Retinal pigment epithelial cell (primary cell): ENCODE measurements at places on chromosomes 4 and X.
A peak's percentile ranks its signal among the peaks of the same experiment; 100 is the strongest.

DNA sequence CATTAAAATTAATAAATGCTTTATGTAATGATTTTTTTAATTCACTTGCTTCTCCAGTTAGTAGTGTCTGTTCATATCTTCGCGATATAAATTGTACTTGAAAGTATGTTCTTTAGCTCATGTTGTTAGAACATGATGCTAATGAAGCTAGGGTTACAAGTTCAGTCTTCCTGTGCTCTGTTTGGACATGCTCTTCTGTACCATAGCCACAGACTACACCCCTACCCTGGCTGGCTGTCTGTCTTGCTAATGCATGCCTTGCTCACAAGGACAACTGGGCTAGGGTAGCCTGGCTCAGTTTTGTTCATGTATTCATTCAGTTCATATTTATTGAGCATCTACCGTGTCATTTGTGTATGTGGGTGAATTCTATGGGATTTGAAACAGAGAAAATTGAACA is 50.8 kb upstream of the MTMR1 start:
- DNase-seq: no peak

DNA sequence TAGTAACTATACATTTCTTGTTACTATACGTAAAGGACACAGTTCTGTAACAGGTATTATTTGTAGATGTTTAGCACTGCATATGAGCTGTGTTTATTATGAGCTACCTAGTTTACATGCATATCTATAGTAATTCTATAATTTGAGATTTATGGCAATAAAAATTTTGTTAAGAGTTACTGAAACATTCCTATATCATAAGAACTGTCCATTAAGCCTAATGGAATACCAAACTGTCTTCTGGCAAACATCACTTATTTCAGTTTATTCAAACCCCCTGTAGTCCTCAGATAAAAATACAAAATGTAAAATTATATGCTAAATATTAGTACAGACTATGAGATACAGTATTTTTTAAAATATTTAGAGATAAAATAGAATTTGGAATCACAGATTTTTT is 205.2 kb downstream of the ADGRL3 start:
- DNase-seq: no peak

GRCh38 chrX:85140964-85141363 is 102.6 kb downstream of the SATL1 start:
- DNase-seq: no peak

DNA sequence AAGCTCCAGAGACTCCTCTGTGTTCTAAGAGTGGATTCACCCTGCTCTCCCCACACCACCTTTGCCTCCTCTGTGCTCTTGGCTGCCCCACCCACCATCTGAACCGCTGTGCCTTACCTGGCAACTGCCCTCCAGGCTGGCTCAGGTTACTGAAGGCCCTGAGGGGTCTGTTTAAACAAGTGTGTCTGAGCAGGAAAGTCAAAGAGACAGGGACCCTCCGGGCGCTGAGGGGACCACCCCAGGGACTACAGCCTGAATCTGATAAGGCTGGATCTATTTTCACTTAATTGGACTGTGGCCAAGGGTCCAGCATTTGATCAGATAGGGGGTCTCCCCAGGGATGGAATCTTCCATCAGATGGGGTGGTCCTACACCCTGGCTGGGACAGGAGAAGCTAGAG is 10.4 kb upstream of the MSX1 start:
- no peak for DNase-seq

DNA sequence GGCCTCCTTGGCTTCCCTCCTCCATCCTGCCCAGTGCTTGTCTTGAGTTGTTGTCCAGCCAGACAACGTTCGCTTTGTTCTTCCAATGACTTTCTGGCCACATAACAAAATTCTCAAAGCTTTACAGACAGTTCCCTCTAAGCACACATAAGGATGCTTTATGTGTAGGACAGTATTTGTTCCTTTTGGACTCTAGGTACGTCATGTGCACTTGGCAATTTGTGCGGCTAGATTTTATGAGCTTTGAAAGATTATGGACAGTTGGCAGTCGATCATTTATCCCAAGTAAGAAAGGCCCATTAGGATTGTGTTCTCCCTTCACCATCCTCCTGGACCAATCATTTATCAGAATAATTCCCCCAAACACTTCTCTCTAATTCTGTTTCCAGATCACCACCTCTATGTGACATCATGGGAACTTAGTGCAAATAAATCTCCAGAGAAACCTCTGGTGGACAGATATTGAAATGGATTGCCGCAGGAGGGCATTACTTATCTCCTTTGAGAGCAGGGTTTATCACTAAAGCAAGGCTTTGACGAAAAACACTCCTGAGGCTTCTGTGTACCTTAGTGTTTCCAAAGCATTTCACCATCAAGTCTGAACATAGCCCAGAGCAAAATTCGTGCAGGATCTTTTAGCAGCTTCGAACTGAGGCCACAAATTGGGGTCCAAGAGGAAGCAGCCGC is 77.4 kb upstream of the BMPR1B start:
- no peak for DNase-seq

- DNase-seq: no peak
Measured at GRCh38 chrX:50967736-50968135, 57.2 kb downstream of the BMP15 start.

- no peak for DNase-seq
Measured at GRCh38 chr4:126807132-126807531, 825.6 kb upstream of the INTU start.

DNA sequence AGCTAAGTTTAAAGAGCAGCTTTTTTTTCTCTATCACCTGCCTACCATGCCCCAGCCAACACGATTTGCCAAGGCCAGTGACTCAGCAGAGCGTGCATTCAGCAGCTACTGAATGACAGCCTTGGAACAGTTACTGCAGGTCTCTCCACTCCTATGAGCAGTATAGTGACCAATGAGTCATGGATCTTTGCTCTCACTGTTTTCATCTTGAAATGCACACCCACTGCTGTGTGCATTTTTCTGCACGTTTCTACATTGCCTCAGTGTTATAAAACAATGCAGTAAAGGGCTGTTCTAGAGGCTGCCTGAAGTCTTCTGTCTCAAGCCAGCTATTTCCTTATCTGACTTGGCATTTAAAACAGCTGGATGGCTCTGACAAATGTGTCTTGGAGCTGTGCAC is 66.0 kb upstream of the C4orf54 start:
- DNase-seq: peak; percentile 94

GRCh38 chrX:2474280-2474962 is 26.4 kb downstream of the DHRSX start:
- DNase-seq: no peak

- DNase-seq: no peak
Measured at GRCh38 chrX:9462456-9462855, 2.4 kb upstream of the TBL1X start.

GRCh38 chr4:185171373-185172071 is 28.5 kb downstream of the SLC25A4 start:
- no peak for DNase-seq

DNA sequence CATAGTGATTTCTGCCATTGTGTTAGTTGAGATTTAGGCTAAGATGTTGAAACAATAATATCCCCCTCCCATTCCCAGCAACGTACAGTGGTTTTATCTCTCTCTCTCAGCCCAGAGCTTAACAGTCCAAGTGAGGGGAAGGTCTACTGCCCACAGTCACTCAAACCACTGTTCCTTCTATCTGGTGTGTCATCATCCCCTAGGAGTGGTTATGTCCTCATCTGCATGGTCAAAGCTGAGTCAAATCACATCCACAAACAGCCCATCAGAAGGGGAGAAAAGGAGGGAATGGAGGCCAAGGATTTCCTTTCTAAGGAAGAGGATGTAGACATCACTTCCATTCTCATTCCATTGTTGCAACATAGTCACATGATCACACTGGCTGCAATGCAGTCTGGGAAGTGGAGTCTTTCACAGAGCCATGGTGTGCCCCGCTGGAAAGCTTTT is 42.8 kb upstream of the CHRNA9 start:
- no peak for DNase-seq
